ENCODE measurements at places on chromosomes 16 and 17. TPM values are rescaled to one million over a fixed set of nuclear protein-coding genes. Genes with fewer than 3 reads are reported as not detected.

Gene CPHXL2
- total RNA-seq, result not detected

DNA sequence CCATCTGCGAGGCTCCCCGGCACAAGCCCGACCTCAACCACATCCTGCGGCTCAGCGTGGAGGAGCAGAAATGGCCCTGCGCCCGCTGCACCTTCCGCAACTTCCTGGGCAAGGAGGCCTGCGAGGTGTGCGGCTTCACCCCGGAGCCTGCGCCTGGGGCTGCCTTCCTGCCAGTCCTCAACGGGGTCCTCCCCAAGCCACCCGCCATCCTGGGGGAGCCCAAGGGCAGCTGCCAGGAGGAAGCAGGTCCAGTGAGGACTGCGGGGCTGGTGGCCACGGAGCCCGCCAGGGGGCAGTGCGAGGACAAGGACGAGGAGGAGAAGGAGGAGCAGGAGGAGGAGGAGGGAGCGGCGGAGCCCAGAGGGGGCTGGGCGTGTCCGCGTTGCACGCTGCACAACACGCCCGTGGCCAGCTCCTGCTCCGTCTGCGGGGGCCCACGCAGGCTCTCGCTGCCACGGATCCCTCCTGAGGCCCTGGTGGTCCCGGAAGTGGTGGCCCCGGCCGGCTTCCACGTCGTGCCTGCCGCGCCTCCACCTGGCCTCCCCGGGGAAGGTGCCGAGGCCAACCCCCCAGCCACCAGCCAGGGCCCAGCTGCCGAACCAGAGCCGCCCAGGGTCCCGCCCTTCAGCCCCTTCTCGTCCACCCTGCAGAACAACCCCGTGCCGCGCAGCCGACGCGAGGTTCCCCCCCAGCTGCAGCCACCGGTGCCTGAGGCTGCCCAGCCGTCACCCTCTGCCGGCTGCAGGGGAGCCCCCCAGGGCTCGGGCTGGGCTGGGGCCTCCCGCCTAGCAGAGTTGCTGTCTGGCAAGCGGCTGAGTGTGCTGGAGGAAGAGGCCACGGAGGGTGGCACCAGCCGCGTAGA lies 13.1 kb upstream of the PRR35 start:
- H3K27ac ChIP-seq, result no peak overlapping the region
- no peaks in the 10 kb centered on the region for H3K27me3 ChIP-seq
- no peak for DNase-seq
- no peaks in the 10 kb centered on the region for H3K36me3 ChIP-seq
- H3K4me1 ChIP-seq, result peaks cover 16% of the 10 kb centered on the region

- no peak for DNase-seq
- H3K4me1 ChIP-seq, result no peaks in the 10 kb centered on the region
- no peaks in the 10 kb centered on the region for H3K27me3 ChIP-seq
- H3K4me3 ChIP-seq, result peak within 1 kb of the TSS; percentile 10
- no peaks in the 10 kb centered on the region for H3K36me3 ChIP-seq
- no peak within 1 kb of the TSS for H3K27ac ChIP-seq
These were observed at the start of gene LAT for GRCh38 chr16:28984619-28985135. TSS of gene LAT (plus strand) at chr16:28985052. CDS start at chr16:28985418, 366 bp downstream.

DNA sequence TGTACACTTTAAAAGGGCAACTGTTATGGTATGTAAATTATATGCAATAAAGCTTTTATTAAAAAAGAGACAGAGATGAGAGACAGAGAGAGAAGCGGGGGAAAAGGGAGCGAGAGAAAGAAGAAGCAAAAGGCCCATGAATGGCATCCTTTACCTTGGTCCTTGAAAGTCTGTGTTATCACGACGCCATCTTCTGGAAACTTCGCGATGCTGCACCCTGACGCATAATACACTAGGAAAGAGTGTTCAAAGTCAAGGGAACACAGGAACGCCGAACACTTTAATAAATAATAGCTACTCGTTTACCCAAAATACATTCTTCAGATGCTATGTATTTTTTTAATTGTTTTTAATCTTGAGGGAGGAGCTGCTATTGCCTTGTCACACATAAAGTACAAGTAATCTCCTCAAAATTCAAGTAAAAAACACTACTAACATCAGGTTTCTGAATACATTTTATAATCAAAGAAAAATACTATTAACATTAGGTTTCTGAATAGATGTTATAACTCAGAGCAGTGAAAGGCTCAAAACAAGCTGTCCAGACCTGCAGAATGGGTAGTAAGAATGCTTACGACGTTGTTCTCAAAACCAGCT lies 23.0 kb upstream of the SLC38A8 start:
- no peak overlapping the region for H3K4me3 ChIP-seq
- DNase-seq, result no peak
- H3K27ac ChIP-seq, result no peak overlapping the region
- H3K4me1 ChIP-seq, result no peaks in the 10 kb centered on the region
- no peaks in the 10 kb centered on the region for H3K27me3 ChIP-seq

DNA sequence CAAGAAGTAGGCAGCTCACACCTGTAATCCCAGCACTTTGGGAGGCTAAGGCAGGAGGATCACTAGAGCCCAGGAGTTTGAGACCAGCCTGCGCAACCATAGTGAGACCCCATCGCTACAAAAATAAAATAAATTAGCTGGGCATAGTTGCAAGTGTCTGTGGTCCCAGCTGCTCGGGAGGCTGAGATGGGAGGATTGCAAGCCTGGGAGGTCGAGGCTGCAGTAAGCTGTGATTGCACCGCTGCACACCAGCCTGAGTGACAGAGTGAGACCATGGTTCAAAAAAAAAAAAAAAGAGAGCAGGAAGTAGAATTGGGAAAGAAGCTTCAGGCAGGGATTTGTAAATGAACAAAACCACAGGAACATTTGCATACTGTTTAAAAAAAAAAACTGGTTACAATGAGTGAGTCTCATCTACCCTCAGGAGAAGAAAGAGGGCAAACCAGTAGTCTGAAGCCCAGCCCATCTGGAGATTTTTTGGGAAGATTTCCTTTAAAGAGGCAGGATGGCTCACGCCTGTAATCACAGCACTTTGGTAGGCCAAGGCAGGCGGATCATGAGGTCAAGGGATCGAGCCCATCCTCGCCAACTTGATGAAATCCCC lies 7.9 kb downstream of the MPV17L start:
- H3K27me3 ChIP-seq, result no peaks in the 10 kb centered on the region
- peaks cover 8% of the 10 kb centered on the region for H3K4me1 ChIP-seq
- no peak overlapping the region for H3K27ac ChIP-seq
- no peaks in the 10 kb centered on the region for H3K36me3 ChIP-seq

DNA sequence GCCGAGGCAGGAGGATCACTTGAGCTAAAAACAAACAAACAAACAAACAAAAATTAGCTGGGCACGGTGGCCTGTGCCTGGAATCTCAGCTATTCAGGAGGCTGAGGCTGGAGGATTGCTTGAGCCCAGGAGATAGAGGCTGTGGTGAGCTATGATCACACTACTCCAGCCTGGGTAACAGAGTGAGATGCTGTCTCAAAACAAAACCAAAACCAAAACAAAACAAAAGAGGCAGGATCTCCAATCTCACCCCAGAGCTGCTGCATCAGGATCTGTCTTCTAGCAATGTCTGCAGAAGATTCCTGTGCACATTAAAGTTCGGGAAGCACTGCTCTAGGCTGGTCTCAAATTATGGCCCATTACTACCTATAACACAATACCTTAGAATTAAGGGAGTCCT lies 43.1 kb downstream of the MAP2K6 start:
- no peaks in the 10 kb centered on the region for H3K27me3 ChIP-seq
- DNase-seq, result no peak
- H3K27ac ChIP-seq, result no peak overlapping the region

GRCh38 chr16:27316038-27316680 lies 2.4 kb downstream of the IL4R start:
- DNase-seq, result peak; percentile 53
- H3K27me3 ChIP-seq, result no peaks in the 10 kb centered on the region
- H3K4me1 ChIP-seq, result peaks cover 79% of the 10 kb centered on the region
- peak overlapping the region; percentile 99 for H3K27ac ChIP-seq
